Activated CD8-positive, alpha-beta memory T cell treated with anti-CD3 and anti-CD28 coated beads for 4 hours (primary cell): ENCODE measurements at places on chromosomes 7 and 10.

DNA sequence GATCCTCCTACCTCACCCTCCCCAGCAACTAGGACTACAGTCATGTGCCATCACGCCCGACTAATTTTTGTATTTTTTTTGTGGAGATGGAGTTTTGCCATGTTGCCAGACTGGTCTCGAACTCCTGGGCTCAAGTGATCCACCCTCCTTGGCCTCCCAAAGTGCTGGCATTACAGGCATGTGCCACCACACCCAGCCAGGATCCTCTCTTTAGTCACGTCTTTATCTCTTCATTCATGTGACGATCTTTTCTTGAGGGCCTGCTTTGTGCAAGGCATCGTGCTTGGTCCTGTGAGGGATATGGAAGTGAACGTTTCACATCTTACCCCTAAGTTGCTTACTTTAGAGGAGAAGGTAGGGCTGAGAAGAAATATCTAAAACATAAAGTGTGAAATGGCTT lies 21.6 kb downstream of the WBP1L start:
- no peak for DNase-seq

DNA sequence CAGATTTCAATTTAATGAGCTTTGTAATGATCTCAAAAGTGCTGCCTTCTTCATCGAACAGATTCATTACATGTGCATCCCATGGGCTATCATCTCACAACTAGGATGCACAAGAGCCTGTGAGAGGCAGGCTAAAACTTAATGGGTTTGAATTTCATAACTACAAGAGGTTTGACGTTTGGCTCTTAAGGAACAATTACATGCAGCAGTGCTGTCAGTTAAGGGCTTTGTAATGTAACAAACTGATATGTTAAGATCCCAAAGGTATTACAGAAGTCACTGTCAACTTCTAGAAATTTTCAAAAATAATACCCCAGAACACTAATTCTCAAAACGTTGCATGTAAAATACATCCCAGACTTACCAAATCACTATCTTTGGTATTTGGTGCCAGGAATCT lies 33.2 kb downstream of the KIF20B start:
- no peak for DNase-seq

DNA sequence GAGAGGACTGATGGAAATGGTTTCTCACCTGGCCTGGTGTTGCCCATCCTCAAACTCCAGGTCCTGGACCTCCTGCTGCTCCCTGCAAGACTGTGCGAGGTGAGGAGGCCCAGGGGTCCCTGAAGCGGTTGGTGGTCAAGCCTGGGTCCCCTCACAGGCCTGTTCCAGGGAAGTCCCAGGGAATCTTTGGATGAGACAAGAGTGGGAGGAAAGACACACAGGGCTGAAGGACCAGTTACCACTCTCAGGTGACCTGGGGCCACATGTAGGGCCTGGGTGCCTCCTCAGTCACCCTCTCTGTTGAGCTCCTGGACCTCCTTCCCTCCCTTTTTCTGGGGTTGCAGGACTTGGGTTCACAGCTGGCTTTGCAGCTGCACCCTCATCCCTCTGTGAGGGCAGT lies 42.6 kb upstream of the CXCL12 start:
- DNase-seq: no peak

DNA sequence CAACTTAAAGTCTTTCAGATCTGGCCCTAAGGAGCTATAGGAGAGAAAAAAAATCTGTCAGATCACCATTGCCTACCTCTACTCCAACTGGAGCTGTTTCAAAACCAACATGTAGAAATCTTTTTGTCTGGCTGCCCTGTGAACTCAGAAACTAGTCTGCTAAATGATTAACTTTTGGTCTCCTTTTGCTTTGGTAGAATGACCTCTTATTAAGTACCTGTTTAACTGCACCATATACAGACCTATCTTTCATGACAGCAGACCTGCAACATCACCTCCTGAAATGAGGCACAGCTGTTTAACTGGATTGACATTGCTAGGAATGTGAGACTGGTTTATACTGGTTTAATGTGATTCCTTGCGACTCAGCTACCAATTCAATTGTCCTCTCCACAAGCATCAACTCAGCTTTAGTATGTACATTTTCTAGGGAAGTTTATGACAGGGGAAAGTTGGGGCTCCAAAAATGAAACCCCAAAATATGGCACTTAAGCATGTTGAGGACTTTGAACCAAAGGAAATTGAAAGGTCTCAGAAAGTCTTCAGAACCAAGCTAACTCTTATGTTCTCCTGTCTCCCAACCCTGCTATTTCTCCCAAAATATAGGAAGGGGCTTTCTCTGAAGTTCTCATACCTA lies 1.8 kb downstream of the CYP3A43 start:
- DNase-seq: no peak

DNA sequence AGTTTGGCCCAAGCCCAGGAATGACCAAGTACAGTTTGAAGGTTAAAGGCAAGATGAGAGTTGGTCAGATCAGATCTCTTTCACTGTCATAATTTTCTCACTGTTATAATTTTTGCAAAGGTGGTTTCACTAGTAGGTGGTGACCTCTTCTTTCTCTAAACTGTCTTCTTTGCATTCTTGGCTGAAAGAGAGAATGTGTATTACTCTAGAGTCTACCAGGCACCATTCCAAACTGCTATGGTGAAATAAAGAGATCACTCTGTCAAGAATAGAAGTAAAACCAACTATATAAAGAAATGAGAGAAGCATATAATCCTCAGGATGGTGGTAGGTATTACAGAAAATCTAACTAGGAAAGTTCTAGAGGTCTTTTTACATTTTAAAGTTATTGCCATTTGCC lies 72.7 kb downstream of the DYNC1I1 start:
- no peak for DNase-seq

GRCh38 chr10:22086730-22087401 lies 83.3 kb upstream of the DNAJC1 start:
- DNase-seq: no peak

DNA sequence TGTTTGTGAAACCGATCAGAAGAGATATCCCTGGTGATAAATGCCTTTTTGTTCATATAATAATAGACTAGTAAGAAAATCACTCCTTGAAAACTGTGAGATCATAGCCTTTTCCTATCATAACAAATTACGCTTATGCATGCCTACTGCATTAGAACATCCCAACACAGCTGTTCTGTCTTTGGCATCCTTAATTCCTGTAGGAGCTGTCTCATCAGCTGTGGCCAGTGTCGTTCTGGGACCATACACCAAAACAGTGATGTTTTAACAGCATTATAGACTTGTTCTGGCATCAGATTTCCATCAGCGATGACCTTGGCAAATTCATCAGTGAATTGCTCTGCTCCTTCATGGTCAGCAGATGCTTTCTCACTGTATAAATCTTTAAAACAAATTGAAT lies 423.6 kb upstream of the LRGUK start:
- no peak for DNase-seq

- DNase-seq: no peak
These were observed 58.7 kb downstream of the CABCOCO1 start for GRCh38 chr10:61721431-61721830.

DNA sequence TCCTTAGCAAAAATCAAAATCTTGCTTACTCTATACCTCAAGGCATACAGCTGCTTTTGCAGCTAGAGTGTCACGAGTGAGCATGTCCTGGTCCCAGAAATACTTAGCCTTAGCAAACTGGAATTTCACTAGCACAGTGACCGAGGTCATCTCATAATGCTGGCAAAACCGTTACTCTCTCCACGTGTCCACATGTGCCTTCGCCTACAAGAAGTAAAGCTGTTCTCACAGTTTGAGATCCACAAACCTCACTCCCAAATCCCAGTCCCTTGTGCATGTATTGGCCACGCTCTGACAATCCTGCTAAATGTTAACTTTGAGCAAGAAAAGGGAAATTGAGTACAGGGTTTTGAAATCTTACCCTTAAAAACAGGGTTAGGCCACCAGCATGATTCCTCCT lies 111.0 kb upstream of the PLXDC2 start:
- DNase-seq: no peak

DNA sequence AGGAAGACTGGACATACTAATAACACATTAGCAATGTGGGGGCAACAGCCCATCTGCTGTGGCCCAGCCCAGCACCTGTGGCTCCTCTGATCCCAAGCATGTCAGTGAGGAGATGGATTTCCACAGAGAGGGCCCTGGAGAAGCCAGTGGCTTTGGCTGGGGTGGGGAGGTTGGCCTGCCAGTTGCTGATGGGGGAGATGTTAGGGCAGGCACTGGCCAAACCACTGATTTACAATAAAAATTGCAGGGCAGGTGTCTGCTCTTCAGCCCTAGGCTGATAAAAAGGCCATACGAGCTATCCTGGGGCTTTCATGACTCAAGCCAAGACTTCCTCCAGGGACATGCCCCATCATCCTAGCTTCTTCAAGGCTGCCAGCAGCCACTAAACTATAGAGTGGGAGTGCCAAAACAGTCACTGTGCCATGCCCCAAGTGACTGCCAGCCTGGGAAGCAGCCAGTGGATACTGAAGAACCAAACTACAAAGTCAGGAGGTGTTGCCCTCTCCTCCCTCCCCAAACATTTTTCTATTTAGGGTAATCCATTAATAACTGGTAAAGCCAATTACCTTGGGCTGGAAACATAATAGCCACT lies 37.8 kb downstream of the DPCD start:
- DNase-seq: no peak

- DNase-seq: no peak
These were observed 85.4 kb downstream of the PTPRN2 start for GRCh38 chr7:158502068-158502750.

- DNase-seq: no peak
These were observed 18.1 kb upstream of the LIPK start for GRCh38 chr10:88687853-88688467.

- no peak for DNase-seq
These were observed 296.7 kb upstream of the GNAI1 start for GRCh38 chr7:79837915-79838314.

GRCh38 chr7:37141742-37142141 lies 306.9 kb downstream of the ELMO1 start:
- no peak for DNase-seq

GRCh38 chr7:133139350-133139749 lies 57.5 kb upstream of the CHCHD3 start:
- no peak for DNase-seq

GRCh38 chr10:79585870-79586527 lies 24.7 kb upstream of the SFTPA1 start:
- no peak for DNase-seq
